ENCODE measurements at places on chromosomes 3 and 15. TPM values are rescaled to one million over a fixed set of nuclear protein-coding genes. Genes with fewer than 3 reads are reported as not detected.

DNA sequence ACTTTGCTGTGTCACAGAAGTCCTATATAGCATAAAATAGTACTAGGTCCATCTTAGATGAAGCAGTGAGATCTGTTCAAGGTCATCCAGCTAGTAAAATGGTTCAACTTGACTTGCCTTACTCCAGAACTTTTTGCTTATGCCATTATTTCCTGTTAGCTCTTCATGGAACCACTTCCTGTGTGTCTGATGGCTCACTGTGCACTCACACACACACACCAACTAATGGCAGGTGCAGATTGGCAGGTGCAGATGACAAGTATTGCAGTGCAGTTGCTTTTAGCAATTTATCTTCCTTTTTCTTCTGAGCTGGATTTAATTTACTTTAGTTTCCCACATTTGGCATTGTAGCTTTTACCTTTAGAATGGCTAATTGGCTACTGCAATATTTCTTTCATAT, 29.8 kb downstream of the GOLGA8S start:
- no peak for DNase-seq

- no peak for DNase-seq
Observed at GRCh38 chr15:63363292-63363691, 18.4 kb downstream of the CA12 start.

- DNase-seq = peak; percentile 92
Observed at GRCh38 chr15:45118131-45118588, 4.0 kb downstream of the DUOXA2 start.

GRCh38 chr3:75338342-75338741, 325.8 kb upstream of the FRG2C start:
- no peak for DNase-seq

- no peak for DNase-seq
Observed at GRCh38 chr3:66182246-66182645, 38.6 kb upstream of the SLC25A26 start.

DNA sequence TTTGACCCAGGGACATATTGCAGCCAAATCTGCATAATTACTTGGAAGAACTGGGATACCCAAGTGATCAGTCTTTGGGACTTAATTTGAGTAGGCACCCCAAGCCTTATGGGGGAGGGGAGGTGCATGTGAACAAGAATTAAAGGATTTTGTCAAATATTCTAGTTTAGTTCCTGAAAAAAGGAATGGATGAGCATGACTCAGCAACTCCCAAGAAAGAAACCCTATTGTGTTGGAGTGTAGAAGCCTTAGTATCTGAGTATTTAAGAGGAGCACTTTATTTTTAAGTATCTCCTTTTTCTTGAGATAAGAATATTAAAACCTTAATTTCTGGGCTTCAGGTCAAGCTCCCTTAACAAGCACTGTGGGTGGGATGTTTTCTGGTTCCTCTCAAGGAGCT, 222.4 kb downstream of the CD47 start:
- no peak for DNase-seq

DNA sequence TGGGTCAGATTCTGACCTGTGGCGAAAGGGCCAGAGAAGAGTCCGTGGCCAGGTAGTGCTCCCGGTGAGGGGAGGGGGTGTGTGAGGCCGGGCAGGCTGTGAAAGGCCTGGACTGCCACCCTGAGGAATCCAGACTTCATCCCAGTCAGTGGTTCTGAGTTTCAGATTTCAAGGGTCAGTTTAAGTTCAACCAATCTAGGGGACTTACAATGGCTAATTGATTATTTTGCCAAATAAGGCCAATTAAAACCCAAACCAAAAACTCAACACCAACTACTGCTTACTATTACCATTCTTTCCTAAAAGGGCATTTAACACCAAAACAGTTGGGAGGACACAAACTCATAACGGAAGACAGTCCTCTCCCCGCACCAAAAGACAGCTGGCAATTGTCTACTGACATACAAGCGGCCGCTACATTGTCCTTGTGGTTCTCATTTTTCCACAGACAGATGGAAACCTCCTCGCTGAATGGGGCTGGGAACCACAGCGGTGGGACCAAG, 30.5 kb downstream of the TMEM44 start:
- no peak for DNase-seq

- DNase-seq = no peak
Observed at GRCh38 chr3:197197334-197197733, 101.1 kb downstream of the DLG1 start.

The CYP8B1 gene
- not detected for total RNA-seq

The STIMATE gene
- 15.3 TPM for total RNA-seq

The TMA7 gene
- 259 TPM for total RNA-seq

The MNS1 gene
- total RNA-seq = 2.8 TPM

The LEKR1 gene
- 2.0 TPM for total RNA-seq

All from colonic mucosa (tissue), 4 donors.